ENCODE measurements at places on chromosomes 11 and 22.

GRCh38 chr11:127607487-127608085, 607.0 kb upstream of the KIRREL3 start:
- no peak for DNase-seq

GRCh38 chr11:69267395-69267805, 26.6 kb upstream of the MYEOV start:
- DNase-seq, result no peak

DNA sequence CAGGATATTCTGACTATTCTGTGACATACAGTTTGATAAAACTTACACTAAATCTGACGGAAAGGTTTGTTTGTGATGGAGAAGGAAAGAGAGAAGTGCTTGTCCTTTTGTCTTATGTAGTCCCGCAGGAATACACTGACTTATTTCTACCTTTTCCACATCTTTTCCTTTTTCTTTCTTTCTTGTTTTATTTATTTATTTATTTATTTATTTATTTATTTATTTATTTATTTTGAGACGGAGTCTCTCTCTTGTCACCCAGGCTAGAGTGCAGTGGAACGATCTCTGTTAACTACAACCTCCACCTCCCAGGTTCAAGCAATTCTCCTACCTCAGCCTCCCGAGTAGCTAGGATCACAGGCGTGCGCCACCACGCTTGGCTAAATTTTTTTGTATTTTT, 31.0 kb upstream of the OR10G7 start:
- DNase-seq, result no peak

GRCh38 chr11:95827696-95828095, 37.4 kb downstream of the CEP57 start:
- no peak for DNase-seq

DNA sequence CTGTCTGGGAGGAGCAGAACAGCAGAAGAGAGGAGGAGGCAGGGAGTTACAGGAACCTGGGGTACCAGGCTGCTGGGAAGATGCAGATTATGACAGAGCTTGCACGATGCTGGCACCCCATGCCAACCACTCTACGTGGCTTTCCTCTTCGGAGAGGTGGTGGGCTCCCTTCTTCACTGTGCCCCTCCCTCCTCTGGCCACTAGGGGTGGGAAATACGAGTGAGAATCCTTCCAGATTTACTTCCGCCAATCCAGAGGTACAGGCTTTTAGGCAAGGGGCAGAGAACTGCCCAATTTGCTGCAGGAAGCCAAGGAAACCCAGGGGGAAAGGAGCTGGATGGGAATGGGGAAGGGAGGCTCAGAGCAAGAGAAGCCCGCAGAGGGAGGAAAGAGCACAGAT, 12.3 kb downstream of the HYOU1 start:
- no peak for DNase-seq

GRCh38 chr22:43467216-43467940, 55.6 kb downstream of the MPPED1 start:
- no peak for DNase-seq

GRCh38 chr22:38104084-38104483, 6.4 kb downstream of the BAIAP2L2 start:
- no peak for DNase-seq

GRCh38 chr11:27635567-27636037, 64.7 kb downstream of the BDNF start:
- DNase-seq, result no peak

DNA sequence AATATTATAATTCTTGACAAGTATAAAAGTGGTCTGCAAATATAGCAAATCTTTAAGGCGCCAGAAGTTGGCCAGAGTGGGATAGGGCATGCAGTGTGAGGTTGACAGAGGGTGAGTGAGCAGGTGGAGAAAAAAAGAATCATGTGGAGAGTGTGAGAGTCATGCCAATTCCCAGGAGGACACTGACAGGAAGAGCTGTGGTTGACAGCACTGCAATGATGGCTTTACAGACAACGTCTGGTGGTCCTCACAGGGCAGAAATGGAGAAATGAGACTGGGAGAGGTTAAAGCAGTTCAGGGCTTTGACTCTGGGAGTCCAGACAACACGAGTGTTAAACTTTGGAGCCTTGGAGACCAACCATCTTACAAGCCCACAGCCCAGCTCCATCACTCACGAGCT, 34.9 kb downstream of the SERPIND1 start:
- no peak for DNase-seq

GRCh38 chr11:133727774-133728173, 117.5 kb downstream of the SPATA19 start:
- no peak for DNase-seq

- DNase-seq, result peak; percentile 21
These were observed 22.4 kb downstream of the MMP10 start for GRCh38 chr11:102757823-102758549.

DNA sequence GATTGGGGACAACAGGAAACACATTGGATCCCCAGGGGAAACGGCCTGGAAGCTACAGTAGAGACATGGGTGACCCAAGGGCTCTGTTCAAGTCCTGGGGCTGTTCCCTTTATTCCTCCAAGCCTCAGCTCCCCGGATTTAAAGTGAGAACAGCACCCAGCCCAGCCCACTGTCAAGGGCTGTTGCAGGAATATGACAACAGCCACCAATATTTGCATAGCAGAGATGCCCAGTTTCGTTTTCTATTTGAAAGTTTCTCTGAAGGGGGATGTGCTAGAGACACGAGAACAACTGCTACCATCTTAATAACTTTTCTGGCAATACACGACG, 81.1 kb upstream of the WNT7B start:
- DNase-seq, result no peak

DNA sequence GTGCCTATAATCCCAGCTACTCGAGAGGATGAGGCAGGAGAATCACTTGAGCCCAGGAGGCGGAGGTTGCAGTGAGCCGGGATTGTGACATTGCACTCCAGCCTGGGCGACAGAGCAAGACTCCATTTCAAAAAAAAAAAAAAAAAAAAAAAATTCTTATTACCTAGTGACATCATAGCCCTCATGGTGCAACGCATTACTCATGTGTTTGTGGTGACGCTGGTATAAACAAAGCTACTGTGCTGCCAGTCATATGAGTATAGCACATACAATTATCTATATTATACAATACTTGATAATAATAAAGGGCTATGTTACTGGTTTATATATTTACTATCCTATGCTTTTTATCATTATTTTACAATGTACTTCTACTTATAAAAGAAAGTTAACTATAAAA, 41.2 kb downstream of the OR2AT4 start:
- no peak for DNase-seq

DNA sequence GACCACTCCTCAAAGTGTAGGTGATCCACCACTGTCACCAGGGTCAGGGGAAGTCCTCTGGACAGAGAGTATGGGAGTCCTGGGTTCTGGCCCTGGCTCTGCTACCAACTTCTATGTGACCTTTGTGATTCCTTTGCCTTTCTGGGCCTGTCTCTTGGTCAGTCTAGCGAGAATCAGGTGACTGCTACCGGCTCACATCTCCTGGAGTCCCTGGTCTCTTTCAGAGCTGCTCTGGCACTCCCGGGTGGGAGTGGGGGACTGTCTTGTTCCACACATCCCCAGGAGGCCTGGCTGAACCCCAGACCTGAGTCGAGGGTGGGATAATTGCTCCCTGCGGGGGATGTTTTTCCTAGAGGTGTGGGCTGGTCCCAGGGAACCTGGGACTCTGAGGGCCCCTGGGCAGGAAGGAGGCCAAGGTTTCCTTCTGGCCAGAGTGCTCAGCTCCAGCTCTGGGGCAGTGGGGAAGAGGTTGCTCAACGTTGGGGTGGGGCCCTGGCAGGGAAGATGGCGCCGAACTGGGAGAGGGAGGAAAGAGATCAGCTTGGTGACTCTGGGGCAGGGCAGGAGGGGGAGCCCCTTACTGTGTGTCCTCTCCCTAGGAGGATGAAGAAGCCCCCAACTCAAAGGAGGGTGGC, 2.1 kb downstream of the SOX10 start:
- no peak for DNase-seq

- no peak for DNase-seq
These were observed 61.5 kb upstream of the GRIA4 start for GRCh38 chr11:105548359-105548758.

DNA sequence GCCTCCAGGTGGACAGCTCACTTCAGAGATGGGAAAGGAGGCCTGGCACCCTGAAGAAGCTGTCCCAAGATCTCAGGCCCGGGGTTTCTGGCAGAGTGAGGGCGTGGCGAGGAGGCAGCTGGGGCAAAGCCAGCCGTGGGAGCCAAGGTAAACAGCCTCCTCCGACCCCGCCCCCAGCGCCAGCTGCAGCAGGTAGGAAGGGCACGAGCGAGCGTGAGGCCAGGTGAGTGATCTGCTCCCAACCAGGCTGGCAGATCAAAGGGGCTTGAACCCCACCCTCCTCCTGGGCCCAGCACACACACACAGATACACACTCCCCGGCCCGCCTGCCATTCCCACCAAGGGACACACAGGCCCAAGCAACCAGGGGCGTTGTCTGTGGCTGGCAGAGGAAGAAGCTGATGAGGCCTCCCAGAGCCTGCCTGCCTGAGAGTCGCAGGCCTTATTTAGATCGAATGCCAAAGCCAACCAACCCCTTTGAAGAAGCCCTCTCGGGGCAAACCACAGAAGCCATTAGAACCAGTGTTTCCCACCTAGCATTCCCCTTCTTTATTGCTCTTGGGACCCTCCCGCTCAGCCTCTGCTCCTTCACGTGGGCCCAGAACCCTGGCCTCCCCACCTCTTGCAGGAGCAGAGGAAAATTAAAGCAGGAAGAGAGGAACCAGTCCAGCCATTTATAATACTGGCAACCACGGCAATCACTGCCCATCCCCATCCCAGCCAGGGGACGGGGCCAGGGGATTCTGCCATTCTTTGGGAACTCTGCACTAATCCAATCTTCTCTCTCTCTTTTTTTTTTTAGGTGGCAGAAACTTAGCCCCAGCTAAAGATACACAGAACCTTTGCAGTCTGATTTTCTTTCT, 5.0 kb downstream of the PDGFB start:
- DNase-seq, result no peak

Data from AG09309 (cell line).